Activated gamma-delta T cell treated with Interleukin-2 at 50 U/mL for 16 hours (primary cell): ENCODE measurements at places on chromosomes 6 and 20.

DNA sequence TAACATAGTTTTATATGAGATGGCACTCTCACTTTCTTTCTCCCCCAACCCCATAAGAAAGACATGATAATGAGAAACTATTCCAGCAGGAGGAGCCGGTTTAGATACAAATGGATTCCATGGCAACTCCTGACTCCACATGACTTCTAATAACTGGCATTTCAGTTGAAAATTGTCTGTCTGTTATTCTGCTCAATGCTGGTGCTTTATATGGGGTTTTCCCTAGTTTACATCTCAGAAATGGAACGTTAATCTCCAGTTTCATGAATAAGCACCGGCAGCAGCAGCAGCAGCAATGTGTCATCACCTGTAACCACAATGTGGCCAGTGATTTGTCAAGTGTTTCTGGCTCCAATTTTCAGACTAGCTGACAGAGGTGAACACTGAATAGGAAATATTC lies 8.0 kb upstream of the SIM1 start:
- no peak for DNase-seq

DNA sequence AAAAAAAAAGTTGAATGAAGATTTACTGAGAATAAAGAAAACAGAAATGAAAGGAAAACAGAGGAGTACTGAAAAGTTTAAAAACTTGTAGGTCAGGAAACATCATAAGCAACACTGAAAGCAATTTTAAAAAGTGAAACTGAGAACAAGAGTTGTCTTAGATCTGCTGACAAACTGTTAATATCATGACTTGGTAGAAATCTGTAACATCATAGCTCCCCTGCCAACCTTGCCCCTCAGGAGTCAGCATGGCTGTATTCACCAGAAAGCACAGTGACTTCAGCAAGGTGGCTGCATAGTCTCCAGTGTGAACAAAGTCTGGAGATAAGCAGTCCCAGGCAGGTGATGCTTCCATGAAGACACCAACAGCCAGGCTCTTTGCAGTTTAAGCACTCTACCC lies 5.3 kb downstream of the NAA20 start:
- DNase-seq, result no peak

DNA sequence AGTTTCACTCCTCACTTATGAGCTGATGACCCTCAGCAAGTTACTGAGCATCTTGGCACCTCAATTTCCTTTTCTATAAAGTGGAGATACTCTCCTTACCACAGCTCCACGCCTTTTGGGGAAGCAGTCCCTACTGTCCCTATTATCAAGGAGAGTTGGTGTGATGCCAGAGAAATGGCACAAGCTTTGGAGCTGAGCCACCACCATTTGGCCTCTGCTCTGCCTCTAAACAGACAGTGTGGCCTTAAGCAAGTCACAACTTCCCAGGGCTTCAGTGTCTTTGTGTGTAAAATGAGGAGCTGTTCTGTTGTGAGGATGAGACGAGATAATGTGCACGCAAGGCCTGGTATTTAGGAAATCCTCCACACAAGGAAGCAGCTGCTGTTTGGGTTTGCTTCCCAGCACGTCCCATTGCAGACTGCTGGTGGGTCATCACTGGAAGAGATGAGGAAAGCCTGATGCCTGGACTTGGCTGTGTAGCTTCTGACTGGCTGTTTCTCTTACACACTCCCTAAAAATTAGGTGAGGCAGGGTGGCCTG lies 18.5 kb downstream of the NSFL1C start:
- no peak for DNase-seq

- no peak for DNase-seq
Measured at GRCh38 chr20:39911497-39911896, 777.5 kb downstream of the MAFB start.

GRCh38 chr6:1024587-1024986 lies 287.3 kb upstream of the FOXQ1 start:
- no peak for DNase-seq

- DNase-seq, result no peak
Measured at GRCh38 chr20:44028003-44028730, 113.5 kb downstream of the TOX2 start.

DNA sequence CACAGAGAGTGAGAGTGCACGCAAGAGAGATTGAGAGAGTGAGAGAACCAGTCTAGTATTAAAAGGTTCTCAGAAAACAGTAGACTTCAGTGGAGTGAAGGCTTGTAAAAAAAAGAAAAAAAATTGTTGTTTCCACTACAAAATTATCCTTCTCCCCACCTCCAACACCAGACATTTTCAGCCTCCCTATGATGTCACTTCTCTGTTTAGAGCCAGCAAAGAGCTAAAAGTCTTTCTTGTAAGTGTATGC lies 77.8 kb downstream of the BACH2 start:
- no peak for DNase-seq

GRCh38 chr6:15481390-15482291 lies 181.2 kb downstream of the DTNBP1 start:
- no peak for DNase-seq

- DNase-seq, result no peak
Measured at GRCh38 chr6:6655805-6656251, 67.3 kb downstream of the LY86 start.

GRCh38 chr6:114361036-114361435 lies 18.2 kb upstream of the HS3ST5 start:
- no peak for DNase-seq

DNA sequence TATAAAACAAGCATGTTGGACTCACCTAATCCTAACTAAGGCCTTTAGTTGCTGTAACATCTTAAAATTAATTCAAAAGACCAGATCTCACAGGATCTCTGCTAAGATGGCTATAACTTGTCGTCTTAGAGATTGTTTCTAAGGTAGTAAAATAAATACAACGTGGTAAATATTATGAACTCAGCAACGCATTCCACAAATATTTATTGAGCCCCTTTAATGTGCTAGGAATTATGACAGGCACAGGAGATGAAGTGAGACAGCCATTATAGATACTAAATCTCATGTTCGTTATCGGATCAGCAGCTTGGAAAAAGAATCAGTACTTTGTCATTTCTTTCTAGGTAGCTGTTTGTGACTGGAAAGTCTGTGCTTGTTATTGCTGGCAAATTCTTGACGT lies 20.9 kb upstream of the MCM3 start:
- no peak for DNase-seq

- no peak for DNase-seq
Measured at GRCh38 chr20:4027590-4028265, 12.4 kb upstream of the RNF24 start.

DNA sequence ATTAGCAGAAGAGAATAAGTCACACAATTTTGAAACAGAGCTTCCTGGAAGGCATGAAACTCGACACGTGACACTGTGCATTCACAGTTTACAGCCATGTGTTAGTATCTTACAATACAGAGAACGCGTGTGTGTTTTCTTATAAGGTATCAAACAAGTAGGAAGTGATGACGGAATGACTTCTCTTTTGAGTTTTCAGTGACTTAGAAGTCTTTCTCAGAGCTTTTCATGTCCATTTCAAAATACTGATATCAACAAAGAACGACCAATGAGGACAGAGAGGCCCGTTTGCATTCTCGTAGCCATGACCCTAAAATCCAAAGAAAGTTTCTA lies 36.6 kb upstream of the DUSP22 start:
- no peak for DNase-seq

DNA sequence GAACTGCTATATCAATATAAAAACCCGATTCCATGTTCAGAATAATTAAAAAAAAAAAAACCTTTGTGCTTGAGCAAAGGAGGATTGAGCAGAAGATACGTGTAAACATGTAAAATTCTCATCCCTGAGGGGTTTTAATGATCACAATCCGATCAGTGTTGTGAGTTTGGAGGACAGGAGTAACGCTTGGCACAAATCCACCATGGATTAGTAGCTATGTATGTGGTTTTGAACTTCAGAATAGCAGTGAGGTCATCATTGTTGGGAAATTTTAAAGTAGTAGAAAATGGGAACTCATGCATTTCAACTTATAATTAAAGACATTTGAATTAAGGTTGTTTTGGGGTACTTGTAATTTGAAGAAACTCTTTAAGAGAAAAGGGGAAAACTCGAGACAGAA lies 203.2 kb downstream of the RPS12 start:
- DNase-seq, result no peak

DNA sequence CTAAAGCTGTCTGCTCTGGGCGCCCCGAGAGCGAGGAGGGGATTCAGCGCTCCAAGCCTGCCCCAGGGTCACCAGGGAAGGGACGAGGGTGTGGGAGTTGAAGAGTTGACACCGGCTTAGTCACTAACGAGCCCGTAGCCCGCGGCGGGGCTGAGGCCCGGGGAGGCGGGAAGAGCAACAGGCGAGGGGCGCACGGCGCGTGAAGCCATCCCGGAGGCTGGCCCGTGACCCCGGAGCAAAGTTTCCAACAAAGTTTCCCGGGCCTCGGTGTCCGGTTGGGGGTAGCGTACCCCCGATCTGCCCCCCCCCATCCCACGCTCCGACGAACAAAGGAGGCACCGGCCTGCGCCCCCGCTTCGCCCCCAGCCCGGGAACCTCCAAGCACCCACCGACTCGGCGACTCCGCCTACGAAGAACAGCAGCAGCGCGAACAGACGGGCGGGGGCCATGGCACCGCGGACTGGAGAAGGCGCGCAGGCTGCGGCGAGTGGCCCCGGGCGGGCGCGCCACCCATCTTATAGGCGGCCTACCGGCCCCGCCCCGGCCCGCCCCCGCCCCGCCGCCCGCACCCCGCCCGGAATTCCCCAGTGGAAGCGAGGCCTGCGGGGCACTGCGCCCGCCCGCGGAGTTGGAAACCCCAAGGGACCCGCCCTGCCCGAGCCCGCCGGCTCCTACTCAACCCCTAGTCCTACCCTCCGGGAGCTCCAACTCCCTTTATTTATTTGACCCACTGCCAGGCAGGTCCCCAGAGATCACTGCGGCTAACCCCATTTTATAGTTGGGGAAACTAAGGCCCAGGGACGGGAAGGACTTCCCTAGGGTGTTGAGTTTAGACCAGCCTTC lies at the start of gene SDC4:
Gene SDC4 (minus strand): TSS at position 489 of the 843 bp plus-strand sequence. CDS start 40 bp downstream, at position 449.
- peak; percentile 27 for DNase-seq

DNA sequence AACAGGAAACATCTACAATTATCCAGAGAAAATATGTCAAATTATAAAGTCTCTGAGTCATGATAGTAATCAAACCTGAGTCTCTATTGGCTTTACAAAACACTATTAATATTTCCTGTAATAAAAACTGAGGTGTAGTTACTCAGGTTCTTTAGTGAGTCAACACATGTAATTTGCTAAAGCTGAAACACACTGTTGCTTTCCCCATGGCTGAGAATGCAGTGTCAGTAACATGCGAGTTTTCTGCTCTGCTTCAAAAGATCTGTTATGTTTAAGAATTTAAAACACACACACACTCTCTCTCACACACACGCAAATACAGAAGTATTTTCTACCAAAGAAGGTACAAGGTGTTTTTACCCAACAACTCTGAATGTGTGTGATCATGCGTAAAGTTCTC lies 38.6 kb downstream of the ATXN1 start:
- no peak for DNase-seq

GRCh38 chr6:41443616-41444525 lies 102.3 kb upstream of the FOXP4 start:
- DNase-seq, result no peak

DNA sequence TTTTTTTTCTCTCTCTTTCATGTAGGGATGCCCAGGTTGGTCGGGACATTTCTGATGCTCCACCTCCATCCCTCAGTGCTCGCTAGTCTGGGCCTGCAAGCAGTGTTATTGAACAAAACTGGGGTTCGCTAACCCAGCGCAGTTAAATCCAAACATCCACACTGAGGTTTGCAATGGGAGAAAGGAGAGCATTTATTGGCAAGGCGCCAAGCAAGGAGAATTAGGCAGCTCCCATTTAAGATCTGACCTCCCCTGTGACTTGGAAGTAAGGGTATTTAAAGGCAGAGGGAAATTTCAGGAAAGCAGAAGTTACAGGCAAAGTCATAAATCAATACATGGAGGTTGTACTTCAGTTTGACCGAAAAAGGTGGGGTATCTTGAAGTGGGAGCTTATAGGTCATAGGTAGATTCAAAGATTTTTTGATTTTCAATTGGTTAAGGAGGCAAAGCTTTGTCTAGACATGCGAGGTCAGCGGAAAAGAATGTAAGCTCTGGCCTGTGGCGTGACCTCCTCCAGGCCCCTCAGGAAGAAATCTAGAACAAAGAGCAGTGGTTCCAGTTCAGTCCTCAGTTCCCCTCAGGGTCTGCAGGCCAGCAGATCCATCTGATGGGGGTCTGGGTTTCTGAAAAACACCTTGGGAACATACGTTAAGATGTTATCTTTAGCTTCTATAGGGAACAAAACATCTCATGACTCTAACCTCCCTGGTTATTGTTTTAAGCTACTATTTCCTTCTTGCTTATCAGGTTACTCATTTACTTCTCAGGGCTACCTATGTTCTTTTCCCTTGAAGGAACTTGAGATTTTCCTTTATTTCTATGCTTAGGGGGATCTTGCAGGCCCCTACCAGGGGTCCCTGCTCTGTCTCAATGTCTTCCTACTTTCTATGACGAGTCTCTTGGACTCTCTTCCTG lies 66.0 kb upstream of the KIF16B start:
- DNase-seq, result no peak

DNA sequence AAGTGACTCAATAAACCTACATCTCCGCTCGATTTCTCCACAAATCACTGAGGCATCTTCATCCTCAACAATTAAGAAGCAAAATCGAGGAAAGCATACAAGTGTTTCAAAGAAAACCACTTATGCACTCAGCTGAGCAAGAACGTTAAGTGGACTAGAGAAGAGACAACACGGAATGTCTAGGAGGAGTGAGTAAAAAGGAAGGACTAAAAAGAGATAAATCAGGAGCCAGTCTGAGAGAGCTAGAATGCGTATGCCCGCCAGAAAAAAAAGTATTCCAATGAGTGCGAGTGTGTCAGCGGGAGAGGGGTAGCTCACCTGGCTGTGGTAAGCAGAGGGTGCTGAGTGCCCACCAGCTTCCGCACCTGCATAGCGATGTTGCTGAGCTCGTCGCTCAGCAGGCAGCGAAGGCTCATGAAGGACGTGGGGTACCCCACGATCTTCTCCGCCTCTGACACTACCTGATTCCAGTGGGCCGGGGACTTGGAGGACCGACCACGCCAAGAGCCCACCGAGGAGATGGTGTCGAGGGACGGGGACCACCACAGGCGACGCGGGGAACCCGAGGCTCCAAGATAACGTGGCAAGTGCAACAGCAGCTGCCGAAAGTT lies 587 bp downstream of the PDSS2 start:
- DNase-seq, result peak; percentile 23

- DNase-seq, result no peak
Measured at GRCh38 chr6:43260791-43261190, 17.5 kb downstream of the TTBK1 start.

GRCh38 chr6:164167873-164168405 lies 753.4 kb downstream of the QKI start:
- DNase-seq, result no peak

GRCh38 chr6:37679539-37680476 lies 17.9 kb downstream of the MDGA1 start:
- DNase-seq, result no peak

GRCh38 chr6:15310680-15311079 lies 64.8 kb downstream of the JARID2 start:
- DNase-seq, result no peak

- DNase-seq, result no peak
Measured at GRCh38 chr20:38272398-38272797, 11.9 kb upstream of the KIAA1755 start.

- DNase-seq, result no peak
Measured at GRCh38 chr6:158780988-158781691, 38.0 kb downstream of the EZR start.

- DNase-seq, result peak; percentile 21
Measured at GRCh38 chr20:19628570-19629134, 129.4 kb upstream of the RIN2 start.
